Body of pancreas (tissue), 4 donors: ENCODE measurements at places on chromosomes 7 and 10.

GRCh38 chr10:45375716-45376231 lies 1.8 kb downstream of the ALOX5 start:
- no peak for DNase-seq

DNA sequence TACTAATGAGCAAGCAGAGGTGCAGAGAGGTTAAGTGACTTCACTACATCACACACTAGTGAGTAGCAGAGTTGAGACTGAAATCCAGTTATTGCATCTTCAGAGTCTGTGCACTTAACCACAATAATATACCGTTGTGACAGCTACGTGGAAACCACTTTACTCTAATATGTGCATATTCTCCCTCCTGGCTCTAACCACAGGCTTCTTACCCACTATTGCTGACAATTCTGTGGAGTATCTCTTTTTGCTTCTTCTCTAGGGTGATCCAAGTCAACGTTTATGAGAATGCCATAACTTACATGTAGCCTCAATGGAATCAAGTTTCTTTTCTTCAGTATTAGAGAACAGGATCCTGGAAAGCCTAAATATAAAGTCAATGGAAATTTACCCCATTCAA lies 64.2 kb upstream of the MEOX2 start:
- DNase-seq: no peak

DNA sequence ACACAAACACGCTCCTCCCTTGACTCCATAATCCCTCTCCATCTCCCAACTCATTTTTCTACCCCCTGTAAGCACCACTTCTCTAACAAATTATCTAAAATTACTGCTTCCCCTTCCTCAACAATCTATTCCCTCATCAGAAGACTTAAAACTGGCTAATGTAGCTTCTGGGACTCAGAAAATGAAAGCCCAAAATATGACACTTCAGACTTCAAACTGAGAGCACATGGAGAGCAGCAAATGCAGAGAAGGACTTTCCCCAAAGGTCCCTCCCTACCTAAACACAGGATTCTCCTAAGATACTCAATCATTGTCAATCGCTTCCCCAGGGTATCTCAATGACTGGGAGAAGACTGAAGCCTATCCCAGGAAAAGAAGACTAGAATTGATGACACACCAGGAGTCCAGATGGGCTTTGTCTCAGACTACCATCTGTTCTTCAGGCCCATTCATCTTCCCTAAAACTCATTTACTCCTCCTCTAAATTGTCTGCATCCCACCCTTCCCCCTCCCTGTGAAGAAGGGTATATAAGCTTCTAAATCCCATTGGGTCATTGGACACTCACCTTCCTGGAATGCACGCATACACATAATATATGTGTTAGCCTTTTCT lies 39.2 kb downstream of the ST8SIA6 start:
- no peak for DNase-seq

- no peak for DNase-seq
These were observed 54.2 kb downstream of the METTL2B start for GRCh38 chr7:128530855-128531104.

- DNase-seq: no peak
These were observed 12.4 kb upstream of the TNKS2 start for GRCh38 chr10:91785830-91786229.

DNA sequence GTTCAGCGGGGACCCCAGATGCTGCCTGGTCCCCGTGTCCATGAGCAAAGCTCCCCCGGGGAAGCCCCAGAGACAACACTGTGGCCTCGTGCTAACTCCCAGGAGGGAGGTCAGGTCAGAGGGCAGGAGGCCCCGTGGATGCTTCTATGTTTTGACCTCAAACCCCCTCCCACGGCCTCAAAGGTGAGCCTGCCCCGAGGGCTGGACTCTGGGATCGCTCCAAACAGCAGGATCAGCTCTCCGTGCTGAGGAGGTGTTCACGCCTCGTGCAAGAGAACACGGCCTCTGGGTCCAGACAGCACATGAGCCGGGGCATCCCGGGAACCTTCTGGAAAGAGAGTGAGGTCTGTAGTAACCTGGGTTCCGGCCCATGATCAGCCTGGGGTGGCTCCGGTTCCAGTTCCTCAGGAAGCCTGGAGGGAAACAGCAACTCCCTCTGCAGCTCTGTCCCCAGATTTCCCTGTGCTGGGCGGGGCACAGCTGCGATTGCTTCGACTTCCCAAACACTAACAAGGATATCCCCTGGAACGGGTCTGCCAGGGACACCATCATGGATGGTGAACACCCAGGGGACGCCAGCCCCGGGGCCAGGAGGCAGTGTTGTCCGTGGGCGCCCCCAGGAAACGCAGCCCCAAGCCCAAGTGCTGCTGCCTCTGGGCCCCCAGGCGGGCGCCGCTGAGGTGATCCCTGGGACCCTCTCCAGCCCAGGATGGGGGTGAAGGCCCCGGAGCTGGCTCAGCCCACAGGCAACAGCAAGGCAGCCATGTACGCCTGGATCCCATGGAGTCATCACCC lies 18.0 kb upstream of the INPP5A start:
- DNase-seq: no peak

- DNase-seq: no peak
These were observed 2.9 kb upstream of the ZFYVE27 start for GRCh38 chr10:97734021-97734420.

- no peak for DNase-seq
These were observed 61.5 kb upstream of the NKX6-2 start for GRCh38 chr10:132847416-132847777.

DNA sequence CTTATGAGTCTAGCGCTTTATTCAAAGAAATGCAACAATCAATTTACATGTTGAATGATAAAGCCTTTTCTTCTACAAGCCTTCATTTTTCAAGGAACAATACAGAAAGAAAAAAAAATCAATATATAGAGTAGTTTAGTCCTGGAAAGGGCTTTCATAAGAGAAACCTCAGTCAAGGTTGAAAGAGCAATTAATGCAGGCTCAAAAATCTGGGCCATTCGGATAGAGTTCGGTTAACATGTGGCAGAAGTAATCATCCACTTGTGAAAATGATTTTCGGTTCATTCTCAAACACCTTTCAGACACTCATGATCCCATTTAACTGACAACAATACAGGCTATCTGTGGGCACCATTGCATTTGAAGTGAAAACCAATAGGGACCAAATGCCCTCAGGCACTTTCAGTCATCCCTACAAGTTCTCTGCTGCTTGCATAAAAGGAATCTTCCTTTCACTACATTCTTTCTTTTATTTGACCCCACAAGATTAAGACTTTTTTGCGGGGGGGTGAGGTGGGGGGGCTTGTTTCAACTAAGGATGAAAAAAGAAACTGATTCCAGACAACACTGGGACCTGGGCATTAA lies 177.9 kb downstream of the RNF133 start:
- no peak for DNase-seq

GRCh38 chr7:78852951-78853350 lies 600.5 kb downstream of the MAGI2 start:
- no peak for DNase-seq

GRCh38 chr10:132313865-132314264 lies 6.1 kb upstream of the STK32C start:
- no peak for DNase-seq

DNA sequence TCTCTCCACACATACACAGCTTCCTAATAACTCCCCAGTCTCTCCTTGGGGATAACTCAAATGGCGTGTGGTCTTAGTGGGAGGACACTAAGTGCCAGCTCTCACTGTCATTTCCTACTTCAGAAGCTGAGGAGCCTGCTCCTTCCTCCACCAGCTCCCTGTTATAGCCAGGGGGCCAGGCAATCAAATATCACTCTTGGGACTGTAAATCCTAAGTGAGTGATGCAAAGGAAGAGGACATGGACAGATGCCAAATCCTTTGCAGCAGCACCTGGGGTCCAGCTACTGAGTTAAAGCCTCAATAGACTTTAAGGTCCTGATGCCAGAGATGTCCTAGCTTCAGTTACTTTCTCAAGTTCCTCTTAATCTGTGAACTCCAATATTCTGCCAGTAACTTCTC lies 34.1 kb downstream of the SEM1 start:
- no peak for DNase-seq

- no peak for DNase-seq
These were observed 58.0 kb upstream of the EBF3 start for GRCh38 chr10:130022086-130022485.

- DNase-seq: peak; percentile 36
These were observed 98.2 kb downstream of the ANLN start for GRCh38 chr7:36487756-36488336.

- DNase-seq: no peak
These were observed 530.8 kb downstream of the SH2D4B start for GRCh38 chr10:81068460-81068859.

DNA sequence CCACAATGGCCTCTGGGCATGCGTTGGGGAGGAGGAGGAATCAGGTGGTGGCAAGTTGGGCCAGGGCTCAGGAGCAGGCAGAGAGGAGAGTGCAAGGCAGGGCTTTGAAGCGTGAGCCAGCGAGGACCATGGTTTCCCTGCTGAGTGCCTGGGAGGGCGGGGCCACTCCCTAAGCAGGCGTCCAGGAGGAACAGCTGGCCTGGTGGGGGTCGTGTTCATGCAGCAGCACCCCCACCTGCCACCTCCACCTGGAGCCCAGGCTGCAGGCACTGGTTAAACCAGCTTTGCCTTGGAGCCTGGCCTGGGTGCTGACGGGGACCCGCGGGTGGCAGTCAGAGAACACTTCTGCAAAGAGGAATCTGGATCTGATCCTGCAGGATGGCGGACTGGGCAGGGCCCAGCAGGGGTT lies 24.2 kb upstream of the AQP1 start:
- no peak for DNase-seq

GRCh38 chr7:48063985-48064384 lies 25.1 kb upstream of the UPP1 start:
- DNase-seq: no peak

- no peak for DNase-seq
These were observed 184.2 kb downstream of the EMX2 start for GRCh38 chr10:117726596-117727295.

- DNase-seq: peak; percentile 84
These were observed 96.5 kb upstream of the TARP start for GRCh38 chr7:38369816-38370493.

DNA sequence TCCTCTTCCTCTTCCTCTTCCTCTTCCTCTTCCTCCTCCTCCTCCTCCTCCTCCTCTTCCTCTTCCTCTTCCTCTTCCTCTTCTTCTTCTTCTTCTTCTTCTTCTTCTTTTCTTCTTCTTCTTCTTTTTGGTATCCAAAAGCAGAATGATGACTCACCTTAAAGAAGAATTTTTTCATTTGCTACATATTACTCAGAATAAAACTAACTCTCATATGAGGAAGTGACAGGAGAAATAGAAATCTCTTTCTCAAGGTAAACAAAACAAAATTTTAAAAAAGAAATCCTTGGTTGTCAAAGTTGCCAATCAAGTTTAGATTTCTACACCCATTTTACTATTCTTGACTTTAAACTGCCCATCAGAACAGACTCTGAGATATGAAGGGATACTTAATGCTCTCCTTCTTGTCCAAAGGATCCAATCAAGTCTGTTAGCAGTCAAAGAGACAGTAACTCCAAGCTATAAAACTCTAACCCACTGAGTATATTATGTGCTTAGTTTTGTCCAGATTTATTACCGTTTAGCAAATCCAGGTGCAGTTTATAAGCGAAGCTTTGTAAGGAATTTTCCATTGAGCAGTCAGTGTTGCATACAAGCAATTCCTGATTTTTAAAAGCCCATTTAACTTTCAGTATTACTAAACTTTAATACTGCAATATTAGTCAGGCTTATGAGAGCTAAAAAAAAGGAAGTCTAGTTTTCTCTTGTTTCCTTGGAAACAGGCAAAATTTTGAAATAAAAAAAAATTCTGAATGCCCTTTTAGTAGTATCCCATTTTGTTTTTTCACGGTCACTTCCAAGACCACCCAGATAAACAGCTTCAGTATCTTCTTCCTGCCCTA lies 43.1 kb upstream of the SNX13 start:
- DNase-seq: no peak
